NCI-H1417 (cell line): ENCODE measurements at places on chromosomes 12 and 14.

GRCh38 chr14:63940387-63940786, 87.6 kb downstream of the SYNE2 start:
- DNase-seq: no peak

GRCh38 chr12:48005001-48005749, 899 bp upstream of the COL2A1 start:
- DNase-seq: peak; percentile 89

DNA sequence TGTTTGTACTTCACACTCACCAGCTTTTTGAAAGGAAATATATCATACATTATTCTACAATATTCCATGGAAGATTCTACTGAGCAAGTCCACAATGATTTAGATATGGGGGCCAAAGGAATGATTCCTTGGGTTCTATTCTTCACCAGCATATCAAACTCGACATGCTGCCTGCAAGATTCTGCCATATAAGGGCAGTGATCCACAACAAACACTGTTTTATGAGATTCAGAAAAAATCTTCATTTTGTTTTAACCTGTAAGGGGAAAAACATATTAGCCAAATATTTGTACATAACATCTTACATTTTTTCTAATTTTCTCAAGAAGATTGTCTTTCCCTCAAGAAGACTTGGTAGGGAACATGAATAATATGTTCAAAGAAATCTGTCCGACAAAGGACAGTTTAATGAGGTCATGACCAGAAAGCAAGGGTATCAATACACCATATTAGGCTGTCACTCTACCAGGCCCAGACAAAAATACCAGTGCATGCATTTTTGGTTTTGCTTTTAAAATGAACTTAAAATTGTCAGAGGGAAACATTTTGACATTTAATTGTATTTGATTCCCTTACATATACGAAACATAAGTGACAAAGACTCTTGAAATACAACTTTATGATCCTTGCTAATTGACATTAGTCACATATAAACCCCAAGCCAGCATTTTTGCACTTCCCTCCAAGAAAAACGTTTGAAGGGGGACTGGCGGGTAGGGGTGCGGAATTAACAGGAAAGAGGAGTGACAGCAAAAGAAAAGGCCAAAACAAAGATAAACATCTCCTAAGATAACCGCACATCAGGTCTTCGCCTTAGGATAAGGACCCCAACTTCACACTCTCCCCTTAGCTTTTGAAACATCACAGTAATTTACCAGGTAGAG, 980 bp downstream of the INTS13 start:
- DNase-seq: no peak

DNA sequence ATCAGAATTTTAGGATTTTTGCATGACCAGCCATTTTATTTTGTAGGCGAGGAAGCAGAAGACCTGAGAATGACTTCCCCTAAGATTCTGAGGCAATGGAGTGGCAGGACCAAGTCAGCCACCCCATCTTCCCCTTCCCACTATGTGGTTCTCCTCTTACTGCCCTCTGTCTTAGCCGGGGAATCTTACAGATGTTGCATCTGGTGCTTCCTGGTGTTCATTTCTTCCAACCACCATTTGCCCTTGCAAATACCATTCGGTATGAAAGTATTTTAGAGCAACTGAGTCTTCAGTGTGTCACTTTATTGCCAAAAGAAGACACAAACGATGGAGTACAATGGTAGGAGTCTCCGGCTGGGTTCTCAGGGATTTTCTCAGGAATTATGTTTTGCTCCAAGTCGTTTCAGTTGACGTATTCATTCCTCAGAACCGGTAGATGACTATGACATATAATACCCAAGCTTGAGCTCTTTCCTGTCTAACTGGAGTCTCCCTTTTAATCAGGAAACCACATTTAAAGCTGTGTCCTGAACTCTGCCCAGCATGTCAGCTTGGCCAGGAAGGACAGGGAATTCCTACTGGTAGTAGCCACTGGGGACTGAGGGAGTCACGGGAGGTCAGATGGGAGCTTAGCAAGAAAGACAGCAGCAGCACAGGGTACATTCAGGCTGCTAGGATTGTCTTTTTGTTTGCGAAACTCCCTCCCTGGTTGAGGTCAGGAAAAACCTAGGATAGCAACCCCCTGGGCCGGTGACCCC, 87.0 kb downstream of the SAMD4A start:
- DNase-seq: no peak

GRCh38 chr12:102542816-102543440, 62.6 kb upstream of the IGF1 start:
- DNase-seq: no peak

- peak; percentile 88 for DNase-seq
These were observed at the start of gene BDKRB2 for GRCh38 chr14:96204151-96205058. TSS of gene BDKRB2 (plus strand) at chr14:96204839. CDS start at chr14:96237108, 32,269 bp downstream.

GRCh38 chr14:98926146-98926545, 345.9 kb downstream of the BCL11B start:
- DNase-seq: no peak

- DNase-seq: no peak
These were observed 54.8 kb upstream of the RASSF8 start for GRCh38 chr12:25903603-25904245.

GRCh38 chr12:111367661-111368221, 1.2 kb downstream of the PHETA1 start:
- no peak for DNase-seq

GRCh38 chr14:104248203-104249055, 110.0 kb downstream of the KIF26A start:
- no peak for DNase-seq

DNA sequence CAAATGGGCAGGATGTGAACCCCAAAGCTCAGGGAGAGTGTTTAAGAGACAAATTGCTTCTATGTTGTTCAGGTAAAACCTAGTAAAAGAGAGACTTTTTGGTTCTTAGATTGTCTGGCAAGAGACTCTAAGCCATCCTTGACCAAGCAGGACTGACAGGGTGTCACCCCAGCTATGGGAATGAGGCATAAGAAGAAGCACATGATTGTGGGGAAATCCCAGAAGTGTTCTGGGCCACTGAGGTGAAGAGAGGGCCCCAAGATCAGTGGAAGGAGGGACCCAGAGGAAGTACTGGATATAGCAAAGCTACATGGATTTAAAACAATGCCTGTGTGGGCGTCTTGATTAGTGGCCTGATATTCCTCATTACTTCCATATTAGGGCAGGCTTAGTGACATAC, 99.0 kb downstream of the SAMD4A start:
- no peak for DNase-seq

DNA sequence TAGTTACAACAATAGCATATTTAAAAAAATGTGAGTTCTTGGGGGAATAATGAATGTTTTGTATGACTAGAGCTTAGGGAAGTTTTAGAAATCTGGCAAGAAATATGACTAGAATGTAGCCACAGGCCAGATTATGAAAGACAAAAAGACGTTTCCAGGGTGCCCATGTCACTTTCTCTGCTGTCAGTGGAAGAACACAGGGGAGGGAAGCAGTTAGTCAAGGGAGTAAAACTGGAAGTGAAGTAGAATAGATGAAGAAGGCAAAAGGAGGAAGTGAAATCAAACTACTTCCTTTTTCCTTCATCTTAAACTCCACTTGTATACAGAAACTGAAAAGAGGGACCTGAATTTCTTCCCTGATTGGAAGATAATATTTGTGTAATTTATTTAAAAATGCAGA, 81.2 kb upstream of the ATP2B1 start:
- no peak for DNase-seq

DNA sequence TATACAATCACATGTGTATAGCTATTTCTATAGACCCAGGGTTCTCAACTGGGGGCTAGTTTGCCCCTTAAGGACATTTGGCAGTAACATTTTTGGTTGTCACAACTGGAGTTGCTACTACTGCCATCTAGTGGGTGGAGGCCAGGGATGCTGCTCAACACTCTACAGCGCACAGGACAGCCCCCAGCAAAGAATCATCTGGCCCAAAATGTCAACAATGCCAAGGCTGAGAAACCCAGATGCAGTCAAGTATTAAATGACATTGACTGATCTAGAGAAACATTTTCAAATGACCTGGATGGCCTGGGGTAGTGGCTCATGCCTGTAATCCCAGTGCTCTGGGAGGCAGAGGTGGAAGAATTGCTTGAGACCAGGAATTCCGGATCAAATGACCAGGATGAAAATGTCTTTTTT, 5.8 kb downstream of the WSB2 start:
- DNase-seq: peak; percentile 58

GRCh38 chr12:8082808-8083100, 680 bp downstream of the NECAP1 start:
- peak; percentile 53 for DNase-seq

- no peak for DNase-seq
These were observed 42.1 kb downstream of the MGST1 start for GRCh38 chr12:16389594-16389993.

- DNase-seq: no peak
These were observed 63.1 kb downstream of the RERG start for GRCh38 chr12:15158083-15158482.

DNA sequence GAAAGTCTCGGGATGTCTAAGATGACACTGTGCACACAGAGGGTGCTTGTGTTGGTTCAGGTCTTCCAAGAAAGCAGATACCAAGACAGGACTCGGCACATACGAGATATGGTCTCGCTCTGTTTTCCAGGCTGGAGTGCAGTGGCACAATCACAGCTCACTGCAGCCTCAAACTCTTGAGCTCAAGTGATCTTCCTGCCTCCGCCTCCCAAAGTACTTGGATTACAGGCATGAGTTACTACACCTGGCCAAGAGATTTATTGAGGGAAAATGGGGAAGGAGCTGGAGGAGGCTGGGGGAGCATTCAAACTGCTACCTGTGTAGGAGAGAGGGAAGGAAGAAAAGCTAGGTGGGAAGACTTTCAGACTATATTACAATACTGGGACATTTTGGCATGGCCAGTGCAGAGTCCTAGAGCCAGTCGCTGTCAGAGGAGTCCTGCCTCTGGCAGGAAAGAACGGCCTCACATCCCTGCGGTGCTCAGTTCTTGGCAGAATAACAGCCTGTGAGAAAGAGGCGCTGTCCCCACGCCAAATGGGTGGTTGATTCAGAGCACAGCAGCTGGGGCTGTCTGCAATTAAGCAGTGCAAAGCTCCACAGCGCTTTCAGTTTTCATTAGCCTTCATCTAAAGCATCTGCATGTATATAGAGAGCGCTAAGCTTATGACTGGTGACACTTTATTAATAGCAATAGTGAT, 18.3 kb downstream of the SLC17A8 start:
- DNase-seq: no peak

DNA sequence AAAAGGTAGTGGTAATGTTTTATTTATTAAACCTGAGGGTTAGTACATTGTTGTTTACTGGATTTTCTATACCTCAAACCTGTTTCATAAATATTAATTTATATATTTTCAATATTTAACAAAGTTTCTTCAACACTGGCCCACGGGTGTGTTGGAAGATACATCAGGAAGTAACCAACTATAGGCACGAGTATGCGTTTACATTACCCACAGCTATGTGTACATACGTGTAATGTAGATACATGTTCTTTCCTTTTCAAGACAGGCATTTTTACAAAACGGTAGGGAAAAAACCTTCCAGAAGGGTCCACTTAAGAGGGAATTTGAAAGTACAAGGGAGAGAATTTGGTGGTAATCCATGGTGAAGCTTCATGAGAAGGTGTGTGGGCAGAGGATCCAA, 17.8 kb upstream of the KCNA1 start:
- DNase-seq: no peak

DNA sequence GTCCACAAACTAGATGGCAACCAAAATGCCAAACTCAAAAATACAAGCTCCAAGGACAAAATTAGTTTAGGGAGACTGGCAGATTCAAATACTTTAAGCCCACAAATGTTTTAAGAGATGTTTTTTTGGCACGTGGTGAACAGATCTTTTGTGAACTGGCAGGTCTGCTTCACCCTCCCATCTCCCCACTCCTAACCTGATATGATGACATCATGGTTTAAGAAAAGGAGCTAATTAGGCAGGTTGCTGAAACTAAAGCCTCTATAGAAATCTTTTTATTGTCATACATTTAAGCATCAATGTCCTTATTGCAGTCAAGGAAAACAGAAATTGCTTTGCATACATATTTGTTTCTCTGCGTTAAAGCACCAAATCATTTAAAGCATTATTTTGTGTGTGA, 5.8 kb downstream of the LRIG3 start:
- DNase-seq: peak; percentile 70

GRCh38 chr14:101634202-101634849, 73.0 kb downstream of the DIO3 start:
- DNase-seq: no peak

DNA sequence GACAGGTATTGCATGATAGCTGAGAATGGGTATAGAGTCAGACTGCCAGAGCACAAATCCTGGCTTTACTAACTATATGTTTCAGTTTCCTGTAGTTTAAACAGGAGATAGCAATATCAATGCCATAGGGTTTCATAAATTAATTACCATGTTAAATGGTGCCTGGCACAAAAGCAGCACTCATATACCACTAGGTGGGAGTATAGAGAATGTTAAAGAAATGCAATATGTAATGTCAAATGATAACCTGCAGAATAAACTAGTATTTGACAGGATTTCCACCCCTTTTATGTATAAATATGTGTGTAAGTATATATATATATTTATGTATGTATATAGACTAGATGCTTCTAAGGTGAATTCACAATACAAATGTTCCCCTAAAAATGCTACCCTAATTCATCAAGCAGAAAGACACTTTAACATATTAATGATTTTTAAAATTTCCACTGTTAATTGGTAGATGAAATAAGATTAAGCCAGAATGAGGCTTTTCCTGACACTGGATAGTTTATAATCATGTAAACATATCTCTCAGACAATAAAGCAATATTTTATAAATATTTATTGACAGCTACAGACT, 8.6 kb downstream of the WDR89 start:
- no peak for DNase-seq

GRCh38 chr12:3836641-3837040, 36.6 kb downstream of the PARP11 start:
- DNase-seq: no peak

GRCh38 chr12:68831751-68832503, 23.9 kb downstream of the MDM2 start:
- DNase-seq: no peak

GRCh38 chr14:80959496-80959895, 4.1 kb downstream of the TSHR start:
- peak; percentile 41 for DNase-seq

GRCh38 chr12:116343331-116343884, 65.9 kb upstream of the MED13L start:
- no peak for DNase-seq

DNA sequence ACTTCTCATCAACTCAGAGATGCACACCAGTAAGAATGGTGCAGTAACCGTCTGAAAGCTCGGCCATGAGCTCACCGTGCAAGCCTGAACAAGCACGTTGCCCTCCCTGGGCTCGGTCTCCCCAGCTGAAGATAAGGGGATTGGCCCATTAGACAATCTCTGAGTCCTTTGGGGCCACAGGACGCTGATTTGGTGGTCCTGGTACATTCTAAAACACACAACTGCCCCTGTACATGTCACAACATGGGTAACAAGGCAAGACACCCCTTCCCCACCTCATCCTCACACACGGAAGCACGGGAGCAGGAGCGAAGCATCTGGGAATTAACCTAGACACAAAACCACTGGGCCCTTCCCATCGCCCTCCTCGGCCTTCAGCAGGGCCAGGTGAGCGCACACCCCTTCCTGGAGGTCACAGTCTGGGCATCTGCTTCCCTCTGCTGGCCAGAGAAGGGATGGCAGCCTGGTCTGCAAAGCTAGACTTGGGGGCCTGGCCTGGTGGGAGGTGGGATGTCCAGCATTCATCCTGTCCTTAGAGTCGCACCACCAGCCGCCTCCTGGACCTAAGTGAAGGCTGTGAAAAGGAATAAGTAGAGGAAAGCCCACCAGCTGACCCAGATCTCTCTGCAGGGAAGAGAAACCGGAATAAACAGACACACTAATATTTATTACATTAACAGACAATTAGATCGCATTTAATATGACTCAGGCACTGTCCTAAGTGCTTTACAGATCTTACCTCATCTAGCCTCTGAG, 18.9 kb upstream of the SMUG1 start:
- DNase-seq: peak; percentile 91

- no peak for DNase-seq
These were observed 534.3 kb downstream of the VRK1 start for GRCh38 chr14:97331526-97331925.
